Activated naive CD8-positive, alpha-beta T cell treated with anti-CD3 and anti-CD28 coated beads for 36 hours (primary cell): ENCODE measurements at places on chromosomes 13 and 19.

DNA sequence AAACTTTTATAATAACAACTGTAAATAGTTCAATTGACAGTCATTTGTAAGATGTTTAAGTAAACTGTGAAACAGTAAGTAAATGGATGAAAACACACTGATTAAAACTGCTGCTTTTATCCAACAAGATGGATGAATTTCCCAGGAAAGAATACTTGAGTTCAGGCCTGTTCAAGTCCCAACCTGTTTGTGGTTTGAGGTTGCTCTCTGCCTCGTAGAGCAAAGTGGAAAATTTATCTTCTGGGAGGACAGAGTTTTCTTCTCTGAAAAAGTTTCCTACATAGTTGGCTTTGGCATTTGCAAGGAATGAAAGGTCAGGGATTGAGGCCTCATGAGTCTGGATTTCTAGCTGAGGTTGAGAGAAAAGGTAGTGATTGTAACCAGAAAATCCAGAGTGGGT lies 15.2 kb upstream of the ZNF543 start:
- DNase-seq = no peak

- DNase-seq = no peak
These were observed 12.3 kb upstream of the KATNAL1 start for GRCh38 chr13:30319655-30320054.

GRCh38 chr19:37987356-37988332 lies 80.6 kb downstream of the SIPA1L3 start:
- DNase-seq = no peak

GRCh38 chr13:94128430-94128829 lies 351.1 kb downstream of the DCT start:
- DNase-seq = no peak

DNA sequence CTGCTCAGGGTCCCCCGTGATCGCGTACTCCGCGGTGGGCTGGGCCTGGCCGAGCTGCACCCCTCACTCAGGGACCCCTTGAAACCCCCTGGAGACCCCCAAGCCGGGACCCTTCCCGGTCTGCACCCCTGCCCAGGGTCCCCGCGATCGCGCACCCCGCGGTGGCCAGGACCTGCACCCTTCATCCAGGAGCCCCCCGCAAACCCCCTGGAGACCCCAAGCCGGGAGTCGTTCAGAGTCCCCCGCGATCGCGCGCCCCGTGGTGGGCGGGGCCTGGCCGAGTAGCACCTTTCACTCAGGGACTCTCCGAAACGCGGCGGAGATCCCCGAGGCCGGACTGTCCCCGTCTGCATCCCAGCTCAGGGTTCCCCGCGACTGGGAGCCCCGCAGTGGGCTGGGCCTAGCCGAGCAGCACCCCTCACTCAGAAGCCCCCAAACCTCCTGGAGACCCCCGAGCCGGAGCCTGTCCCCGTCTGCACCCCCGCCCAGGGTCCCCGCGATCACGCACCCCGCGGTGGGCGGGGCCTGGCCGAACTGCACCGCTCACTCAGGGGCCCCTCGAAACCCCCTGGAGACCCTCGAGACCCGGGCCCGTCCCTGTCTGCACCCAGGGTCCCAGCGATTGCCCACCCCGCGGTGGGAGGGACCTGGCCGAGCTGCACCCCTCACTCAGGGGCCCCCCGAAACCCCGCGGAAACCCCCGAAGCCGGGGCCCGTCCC lies 748 bp downstream of the LMNB2 start:
- DNase-seq = peak; percentile 67

GRCh38 chr13:113835461-113836270 lies 28.2 kb downstream of the GAS6 start:
- no peak for DNase-seq

GRCh38 chr13:48536621-48537250 lies 3.9 kb upstream of the RCBTB2 start:
- no peak for DNase-seq

DNA sequence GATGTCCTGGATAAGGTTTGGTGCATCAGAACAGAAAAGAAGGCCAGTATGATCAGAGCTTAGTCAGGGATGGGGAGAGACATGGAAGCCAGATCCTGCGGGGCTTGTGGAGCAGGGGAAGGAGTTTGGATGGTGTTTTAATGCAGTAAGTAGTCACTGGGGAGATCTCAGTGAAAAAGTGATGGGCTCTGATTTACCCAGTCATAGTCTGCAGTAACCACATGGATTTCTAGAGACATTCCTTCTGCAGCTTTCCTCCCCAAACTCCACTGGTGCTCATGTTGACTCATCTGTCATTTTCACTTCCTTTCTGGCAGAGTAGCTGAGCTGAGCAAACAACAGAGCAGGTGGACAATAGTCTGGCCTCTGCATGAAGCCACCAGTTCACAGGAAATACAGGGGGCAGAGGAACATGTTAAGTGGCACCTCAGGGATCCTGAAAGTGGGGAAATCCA lies 144.1 kb downstream of the DPF1 start:
- no peak for DNase-seq

DNA sequence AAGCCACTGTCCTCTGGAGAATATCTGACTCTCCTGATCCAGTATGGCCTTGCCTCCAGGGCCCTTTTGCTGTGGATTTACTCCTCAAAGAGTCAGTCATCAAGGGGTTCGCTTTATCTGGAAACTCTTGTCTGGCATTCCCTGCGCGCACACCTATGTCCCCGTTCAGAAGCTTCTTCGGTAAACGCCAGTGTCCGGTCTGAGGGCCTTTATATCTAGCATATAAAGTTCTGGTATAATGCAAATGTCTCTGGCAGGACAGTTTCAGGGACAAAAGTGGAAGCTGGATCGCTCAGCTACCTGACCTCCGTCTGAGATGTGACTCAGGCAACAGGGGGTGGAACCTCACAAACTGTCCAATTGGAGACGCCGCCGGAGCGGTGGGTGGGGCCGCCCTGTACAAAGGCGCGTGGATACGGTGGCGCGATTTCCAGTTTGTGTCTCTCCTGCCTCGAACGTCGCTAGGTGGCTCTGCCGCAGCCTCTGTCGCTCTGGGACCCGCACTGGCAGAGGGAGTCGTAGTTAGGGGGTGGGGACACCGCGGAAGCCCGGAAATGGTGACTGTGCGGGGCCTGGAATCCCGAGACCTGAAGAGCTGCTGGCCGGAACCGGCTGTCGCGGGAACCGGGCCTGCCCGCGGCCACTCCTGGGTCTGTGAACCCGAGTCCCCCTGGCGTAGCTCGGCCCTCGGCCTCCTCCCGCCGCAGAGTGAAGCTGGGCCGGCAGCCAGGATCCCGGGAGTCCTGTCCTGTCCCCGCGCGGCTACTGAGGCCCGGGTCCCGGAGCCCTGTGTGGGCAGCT lies 10.6 kb upstream of the ZNF709 start:
- DNase-seq = peak; percentile 95

DNA sequence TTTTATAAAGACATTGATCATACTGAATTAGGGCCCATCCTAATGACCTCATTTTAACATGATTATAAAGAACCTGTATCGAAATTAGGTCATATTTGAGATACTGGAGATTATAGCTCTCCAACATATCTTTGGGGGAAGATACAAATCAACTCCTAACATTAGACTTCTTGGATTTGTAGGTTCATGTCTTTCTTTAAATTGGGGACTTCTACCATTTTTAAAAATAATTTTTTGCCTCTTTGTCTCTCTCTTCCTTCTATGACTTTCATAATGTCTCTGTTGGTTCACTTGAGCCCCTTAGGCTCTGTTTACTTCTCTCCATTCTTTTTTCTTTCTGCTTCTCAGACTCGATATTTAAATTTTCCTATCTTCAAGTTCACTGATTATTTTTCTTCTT lies 57.2 kb downstream of the RNF17 start:
- no peak for DNase-seq

DNA sequence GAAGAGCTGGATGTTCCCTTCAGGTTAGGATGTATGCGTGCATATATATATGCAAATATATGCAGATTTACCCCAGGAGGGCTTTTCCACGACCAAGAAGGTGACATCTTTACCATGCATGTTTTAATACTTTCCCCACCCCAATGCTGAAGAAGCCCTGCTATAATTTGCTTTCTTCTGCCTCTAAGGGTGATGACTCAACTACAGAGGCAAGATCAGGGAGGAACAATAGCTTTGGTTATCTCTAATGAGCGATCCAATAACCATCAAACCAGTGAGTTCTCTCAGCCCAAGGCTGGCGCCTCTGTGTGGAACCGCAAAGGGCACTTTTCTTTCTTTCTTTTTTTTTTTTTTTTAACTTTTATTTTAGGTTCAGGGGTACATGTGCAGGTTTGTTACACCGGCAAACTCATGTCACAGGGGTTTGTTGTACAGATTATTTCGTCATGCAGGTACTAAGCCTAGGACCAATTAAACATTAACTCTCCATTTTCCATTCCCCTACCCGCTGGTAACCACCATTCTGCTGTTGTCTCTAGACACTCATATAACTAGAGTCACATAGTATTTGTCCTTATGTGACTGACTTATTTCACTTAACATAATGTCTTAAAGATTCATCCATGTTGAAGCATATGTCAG lies 25.7 kb upstream of the UBE2L5 start:
- no peak for DNase-seq

- DNase-seq = peak; percentile 80
These were observed at the start of gene ATG4D for GRCh38 chr19:10543420-10544241. ATG4D (plus strand) TSS chr19:10543904; CDS start chr19:10544091, 187 bp downstream.

DNA sequence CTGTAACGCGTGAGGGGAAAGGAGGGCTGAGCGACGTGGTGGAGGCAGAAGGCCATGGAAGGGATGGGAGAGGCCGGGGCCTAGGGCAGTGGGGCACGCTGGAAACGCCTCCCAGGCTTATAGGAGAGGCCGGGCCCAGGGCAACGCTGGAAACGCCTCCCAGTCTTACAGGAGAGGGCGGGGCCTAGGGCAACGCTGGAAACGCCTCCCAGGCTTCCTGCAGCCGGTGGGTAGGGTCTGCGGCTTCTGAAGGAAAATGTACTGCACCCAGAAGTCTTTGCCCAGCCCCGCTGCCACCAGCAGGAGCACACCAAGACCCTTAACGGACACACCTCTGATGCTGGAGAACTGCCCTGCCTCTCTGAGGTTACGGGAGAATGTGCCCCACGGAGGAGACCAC lies 9.1 kb downstream of the CACTIN start:
- no peak for DNase-seq

DNA sequence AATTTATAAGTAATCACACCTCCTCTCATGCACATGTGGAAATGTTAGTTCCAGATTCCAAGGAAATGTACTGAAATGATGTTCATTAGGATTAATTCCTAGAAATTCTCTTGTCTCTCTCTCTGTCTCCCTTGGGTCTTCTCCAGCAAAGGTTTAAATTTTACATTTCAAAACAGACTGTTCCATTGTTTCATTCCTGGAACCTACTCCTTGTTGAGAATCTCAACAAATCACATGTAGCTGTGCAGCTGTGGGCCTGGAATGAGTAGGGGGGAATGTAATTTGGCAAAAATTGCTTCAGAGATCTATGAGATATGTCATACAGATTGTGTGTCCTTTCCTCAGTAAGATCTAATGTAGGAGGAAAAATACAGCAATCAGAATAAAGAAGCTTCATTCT lies 46.2 kb upstream of the RFXAP start:
- DNase-seq = no peak

GRCh38 chr13:45178349-45179162 lies 22.3 kb downstream of the KCTD4 start:
- peak; percentile 22 for DNase-seq

GRCh38 chr19:55443045-55443823 lies at the start of gene SHISA7:
SHISA7 (minus strand) TSS chr19:55443300; CDS start chr19:55442863, 437 bp downstream.
- DNase-seq = no peak

GRCh38 chr13:87837522-87837921 lies 166.4 kb downstream of the SLITRK5 start:
- DNase-seq = no peak

DNA sequence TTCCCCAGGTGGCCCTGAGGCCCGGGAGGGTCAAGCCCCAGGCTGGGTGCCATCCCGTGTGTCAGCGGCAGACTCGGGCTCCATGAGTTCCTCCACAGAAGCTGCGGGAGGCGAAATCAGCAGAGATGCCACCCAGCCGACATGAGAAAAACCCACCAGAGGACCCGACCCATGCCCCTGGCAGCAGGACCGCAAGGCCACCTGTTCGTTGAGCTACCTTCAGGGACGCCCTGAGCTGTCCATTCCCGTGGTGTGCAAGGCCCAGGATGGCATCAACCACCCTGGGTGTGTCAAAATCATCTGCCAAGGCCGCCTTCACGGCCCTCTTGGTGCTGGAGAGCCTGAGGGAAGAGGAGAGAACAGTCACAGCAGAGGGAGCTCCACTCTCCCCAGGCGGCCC lies 30.4 kb downstream of the NAXD start:
- no peak for DNase-seq

DNA sequence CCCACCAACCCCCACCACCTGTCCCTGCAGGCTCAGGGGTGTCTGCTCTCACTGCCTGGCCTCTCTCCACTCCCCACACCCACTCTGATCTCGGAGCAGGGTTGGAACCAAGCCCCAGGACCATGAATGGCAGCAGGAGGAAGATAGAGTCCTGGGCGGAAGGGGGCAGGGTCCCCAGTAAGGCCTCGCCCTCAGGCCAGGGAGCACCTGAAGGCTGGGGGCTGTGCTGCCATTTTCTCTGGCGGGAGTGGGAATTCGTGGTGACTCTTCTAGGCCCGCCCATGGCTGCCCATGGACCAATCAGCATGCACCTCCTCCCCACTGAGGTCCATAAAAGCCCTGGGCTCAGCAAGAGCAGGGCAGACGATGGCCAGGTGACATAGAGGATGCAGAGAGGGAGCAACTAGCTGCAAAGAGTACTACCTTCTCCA lies 25.0 kb downstream of the KBTBD6 start:
- no peak for DNase-seq

DNA sequence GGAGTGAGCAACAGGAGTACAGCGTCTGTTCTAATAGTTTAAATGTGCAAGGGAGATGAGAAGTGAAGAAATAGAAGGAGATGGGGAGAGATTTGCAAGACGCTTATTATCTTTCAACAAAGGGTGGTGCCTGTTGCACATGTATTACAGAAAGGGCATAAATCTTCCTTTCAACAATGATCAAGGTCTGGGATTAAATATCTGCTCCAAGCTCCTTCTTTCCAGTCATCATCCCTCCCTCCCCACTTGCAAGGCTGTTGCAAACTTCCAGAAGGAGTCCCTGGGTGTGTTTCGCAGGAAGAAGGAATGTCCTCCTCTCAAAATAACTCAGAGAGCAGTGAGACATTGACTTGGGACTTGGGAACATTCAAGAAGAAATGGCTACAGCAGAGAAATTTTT lies 63.5 kb upstream of the MYCBP2 start:
- DNase-seq = no peak

DNA sequence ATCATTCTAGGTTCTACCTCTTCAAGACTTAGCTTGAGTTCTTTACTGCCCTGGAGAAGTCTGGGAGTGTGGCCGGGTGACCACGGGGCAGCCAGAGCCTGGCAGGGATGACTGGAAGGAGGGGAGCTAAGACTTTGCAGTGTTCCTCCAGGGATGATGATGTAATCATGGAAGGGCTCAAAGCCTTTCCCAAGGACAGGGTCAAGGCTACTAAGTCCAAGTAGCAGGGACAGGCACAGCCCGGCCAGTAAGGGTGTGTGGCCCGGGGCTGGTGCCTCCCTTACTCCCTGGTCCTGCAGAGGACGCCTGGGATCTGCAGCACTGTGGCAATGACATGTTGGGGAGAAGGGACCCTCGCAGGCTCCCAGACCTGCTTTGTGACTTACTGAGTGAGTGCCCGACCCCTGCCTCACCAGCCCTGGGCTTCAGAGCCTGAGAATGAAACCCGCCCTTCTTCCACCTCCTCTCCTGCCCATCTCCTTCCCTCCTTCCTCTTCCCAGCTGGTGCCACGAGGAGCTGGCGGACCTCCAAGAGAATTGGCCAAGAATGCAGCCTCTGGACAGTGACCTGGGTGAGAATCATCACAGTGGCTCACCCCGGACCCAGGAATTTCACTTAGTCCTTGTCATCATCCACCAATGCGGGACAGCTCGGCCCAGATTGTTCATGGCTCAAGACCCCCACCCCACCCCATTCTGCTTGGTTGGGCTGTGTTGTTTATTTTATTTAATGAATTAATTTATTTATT lies 15.6 kb upstream of the FBXO17 start:
- no peak for DNase-seq
